ENCODE measurements at places on chromosomes 1 and 21.

- no peak for DNase-seq
These were observed 390.5 kb upstream of the LYPLAL1 start for GRCh38 chr1:218783131-218783530.

- no peak for DNase-seq
These were observed 10.8 kb downstream of the NHLH1 start for GRCh38 chr1:160377585-160378206.

GRCh38 chr21:20250337-20250736 lies 747.9 kb upstream of the NCAM2 start:
- no peak for DNase-seq

GRCh38 chr1:223716302-223716862 lies 4.0 kb downstream of the CAPN2 start:
- DNase-seq = no peak

DNA sequence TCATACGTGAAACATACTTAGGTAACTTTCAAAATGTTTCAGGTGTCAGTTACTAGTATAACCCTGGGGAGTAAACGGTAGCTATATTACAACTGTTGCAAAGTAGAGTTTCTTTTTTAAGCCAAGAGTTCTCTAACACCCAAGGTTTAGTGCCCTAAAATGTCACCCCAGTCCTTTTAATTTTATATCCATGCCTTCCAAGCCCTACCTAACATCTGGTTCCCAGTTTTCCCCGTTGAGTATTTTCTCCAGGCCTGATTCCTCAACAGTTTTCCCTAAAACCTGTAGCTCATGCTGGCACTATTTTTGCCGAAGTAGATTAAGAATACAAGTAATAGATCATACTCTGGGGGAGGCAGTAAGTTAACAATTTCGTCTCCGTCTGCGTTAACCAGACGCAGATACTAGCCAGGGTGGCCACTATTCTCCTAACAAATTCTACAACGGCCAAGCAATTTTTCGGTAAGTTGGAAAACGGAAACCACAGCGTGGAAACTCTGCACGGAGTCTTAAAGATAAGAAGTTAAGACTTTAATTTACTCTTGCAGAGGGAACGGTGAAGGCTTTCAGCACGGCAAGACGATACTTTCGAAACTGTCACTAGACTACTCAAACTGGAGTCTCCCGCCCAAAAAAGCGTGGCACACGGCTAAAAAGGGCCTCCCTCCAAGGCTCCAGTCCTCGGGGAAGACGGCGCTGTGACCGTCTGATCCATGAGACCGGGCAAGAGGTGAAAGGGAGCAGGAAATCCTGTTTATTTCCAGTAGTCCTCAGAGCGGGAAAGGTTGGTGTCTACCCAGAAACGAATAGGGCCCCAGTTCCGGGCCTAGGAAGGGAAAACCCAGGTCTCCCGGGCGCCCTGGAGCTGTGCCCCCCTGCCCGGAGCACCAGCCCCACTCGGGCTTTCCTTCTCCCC lies 945 bp downstream of the SRSF4 start:
- no peak for DNase-seq

GRCh38 chr1:107941123-107941522 lies 23.9 kb downstream of the VAV3 start:
- DNase-seq = no peak

GRCh38 chr1:228323401-228323800 lies 83.2 kb downstream of the TRIM11 start:
- no peak for DNase-seq

- DNase-seq = peak; percentile 19
These were observed 753 bp downstream of the KCNJ6 start for GRCh38 chr21:37915497-37915911.

- no peak for DNase-seq
These were observed 226.6 kb downstream of the CAMTA1 start for GRCh38 chr1:7011826-7012225.

DNA sequence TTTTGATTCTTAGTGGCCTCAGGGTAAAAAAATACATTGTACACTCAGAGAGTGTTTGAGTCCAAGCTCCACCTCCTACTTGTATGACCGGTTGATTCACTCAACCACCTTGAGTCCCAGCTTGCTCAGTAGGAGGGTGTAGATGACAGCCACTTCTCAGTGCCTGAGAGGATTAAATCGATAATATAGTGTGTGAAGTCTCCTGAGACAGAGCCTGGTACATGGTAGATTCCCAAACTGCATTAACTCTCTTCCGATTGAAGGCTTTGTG lies 38.4 kb downstream of the NCMAP start:
- no peak for DNase-seq

GRCh38 chr1:14648896-14649855 lies 50.7 kb downstream of the KAZN start:
- DNase-seq = no peak

All from NCI-H524 treated with DMSO at 0.1 percent for 48 hours (cell line).